ENCODE measurements at places on chromosomes 7 and 10.

DNA sequence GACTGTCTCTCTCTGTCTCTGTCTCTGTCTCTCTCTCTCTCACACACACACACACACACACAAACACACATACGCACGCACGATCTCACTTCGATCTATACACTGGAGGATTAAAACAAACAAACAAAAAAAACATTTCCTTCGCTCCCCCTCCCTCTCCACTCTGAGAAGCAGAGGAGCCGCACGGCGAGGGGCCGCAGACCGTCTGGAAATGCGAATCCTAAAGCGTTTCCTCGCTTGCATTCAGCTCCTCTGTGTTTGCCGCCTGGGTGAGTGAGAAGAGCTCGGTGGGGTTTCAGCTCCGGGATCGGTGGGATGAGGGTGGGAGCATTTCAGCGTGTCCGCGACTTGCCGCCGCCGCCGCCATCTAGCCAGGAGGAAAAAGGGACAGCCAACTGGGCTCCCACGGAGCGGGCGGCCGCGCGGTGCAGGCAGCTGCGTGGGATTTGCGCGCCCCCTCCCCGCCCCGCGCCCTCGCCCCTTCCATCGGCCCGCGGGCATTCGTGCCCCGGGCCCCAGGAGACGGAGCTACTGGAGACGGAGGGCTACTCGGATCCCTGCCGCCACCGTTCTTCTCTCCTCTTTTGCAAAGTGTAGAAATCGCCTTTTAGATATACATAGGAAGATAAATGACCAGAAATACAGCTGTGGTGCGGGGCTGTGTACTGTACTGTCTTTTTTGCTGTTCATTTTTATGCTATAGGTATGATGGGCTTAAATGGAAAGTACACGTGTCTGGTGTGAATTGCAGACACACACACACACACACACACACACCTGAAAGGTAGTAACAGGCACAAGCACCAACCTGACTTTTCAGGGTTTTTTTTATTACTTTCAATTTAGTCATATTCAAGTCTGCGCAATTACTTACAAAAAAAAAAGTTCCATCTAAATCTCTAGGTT lies 581 bp downstream of the PTPRZ1 start:
- no peak for DNase-seq

GRCh38 chr7:128793181-128793547 lies 1.4 kb downstream of the CCDC136 start:
- no peak for DNase-seq

DNA sequence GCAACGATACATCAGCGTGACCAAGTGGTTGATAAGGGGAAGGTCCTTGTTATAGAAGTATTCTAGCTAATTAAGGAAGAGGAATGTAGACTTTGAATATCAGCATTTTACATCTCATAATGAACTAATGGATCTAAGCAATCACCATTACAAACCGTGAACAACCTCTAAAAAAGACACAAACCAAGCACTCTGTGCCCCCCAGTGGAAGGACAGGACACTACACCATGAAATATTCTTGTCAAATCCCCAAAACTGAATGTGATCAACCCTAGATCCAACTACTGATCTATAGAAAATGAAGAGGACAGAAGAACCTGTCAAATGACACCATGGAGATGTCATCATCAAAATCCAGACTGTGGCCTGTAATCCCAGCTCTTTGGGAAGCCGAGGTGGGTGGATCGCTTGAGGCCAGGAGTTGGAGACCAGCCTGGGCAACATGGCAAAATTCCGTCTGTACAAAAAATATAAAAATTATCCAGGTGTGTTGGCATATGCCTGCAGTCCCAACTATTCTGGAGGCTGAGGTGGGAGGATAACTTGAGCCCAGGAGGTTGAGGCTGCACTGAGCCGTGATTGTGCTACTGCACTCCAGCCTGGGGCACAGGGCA lies 111.3 kb upstream of the CARD11 start:
- peak; percentile 78 for DNase-seq

- no peak for DNase-seq
Measured at GRCh38 chr7:83588602-83589240, 60.2 kb downstream of the SEMA3E start.

- peak; percentile 49 for DNase-seq
Measured at GRCh38 chr10:85946713-85947326, 419.8 kb downstream of the GRID1 start.

GRCh38 chr10:102501201-102502028 lies 1.1 kb downstream of the ACTR1A start:
- DNase-seq = no peak

DNA sequence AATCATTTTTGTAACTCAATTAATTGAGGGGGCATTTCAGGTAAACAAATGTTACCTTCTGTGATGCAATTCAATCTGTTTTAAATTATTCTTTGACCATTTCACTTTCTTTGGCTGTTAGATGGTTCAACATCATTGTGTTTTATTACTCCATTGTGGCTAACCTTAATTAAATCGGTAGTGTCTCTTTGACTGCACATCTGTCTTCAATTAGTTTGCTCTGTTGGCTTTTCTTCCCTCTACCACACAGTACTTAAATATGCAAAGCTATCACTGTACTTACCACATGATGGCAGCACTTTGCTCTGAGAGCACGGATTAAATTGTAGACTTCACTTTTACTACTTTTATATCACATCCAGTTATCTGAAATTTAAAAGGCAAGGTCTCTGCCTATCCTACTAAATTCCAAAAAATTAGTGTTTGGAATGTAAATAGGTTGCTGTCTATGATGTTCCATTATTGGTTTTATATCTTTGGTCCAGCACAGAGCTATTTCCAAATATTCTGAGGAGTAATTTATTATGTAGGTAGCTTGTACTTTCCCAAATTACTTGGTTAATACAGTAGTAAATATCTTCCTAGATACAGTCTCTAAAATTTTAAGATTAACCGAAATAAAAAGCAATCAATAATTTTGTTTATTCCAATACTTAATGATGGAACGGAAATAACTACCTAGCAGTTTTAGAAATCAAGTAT lies 352.0 kb downstream of the PCLO start:
- no peak for DNase-seq

GRCh38 chr7:14583518-14583917 lies 319.0 kb downstream of the DGKB start:
- DNase-seq = no peak

DNA sequence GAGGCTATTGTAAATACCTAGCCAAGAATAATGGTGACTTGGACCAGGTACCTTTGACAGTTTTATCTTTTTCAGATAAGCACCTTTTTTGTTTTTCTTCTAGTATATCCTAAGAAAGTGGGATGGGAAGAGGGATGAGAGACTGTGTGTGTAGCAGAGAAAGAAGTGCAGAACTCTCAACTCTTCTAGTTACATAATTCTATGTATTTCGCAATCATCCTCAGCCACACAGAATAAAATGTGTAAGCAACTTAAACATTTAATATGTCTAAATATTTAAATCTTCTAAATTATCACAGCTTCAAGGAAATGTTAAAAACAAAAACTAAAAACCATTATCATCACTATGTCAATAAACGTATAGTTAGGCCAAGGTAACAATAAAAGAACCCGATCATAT lies 42.6 kb upstream of the GSAP start:
- DNase-seq = no peak

Measured in B cell (primary cell).